CD4-positive, alpha-beta T cell treated with Interferon alpha-2 for 1 hour (primary cell): ENCODE measurements at places on chromosomes 5 and 9.
A peak's percentile ranks its signal among the peaks of the same experiment; 100 is the strongest.

GRCh38 chr5:77662635-77663034 lies 24.1 kb upstream of the OTP start:
- no peak for DNase-seq

DNA sequence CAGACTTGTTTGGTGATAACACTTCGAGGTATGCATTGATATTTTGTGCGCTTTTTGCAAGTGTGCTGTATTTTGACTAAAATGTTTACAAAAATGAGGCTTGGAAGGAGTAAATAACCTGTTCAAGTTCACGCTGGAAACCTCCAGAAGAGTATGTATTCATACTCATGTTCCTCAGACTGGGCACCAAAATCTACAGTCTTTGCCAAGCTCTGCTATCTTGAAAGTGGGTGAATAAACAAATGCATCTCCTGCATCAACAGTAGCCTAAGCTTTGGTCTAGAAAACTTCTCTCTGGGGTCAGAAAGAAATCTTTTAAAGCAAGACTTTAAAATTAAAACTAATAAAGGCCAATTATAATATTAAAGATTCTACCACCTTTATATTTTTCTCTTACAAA lies 157.9 kb downstream of the TRPM3 start:
- DNase-seq, result no peak

DNA sequence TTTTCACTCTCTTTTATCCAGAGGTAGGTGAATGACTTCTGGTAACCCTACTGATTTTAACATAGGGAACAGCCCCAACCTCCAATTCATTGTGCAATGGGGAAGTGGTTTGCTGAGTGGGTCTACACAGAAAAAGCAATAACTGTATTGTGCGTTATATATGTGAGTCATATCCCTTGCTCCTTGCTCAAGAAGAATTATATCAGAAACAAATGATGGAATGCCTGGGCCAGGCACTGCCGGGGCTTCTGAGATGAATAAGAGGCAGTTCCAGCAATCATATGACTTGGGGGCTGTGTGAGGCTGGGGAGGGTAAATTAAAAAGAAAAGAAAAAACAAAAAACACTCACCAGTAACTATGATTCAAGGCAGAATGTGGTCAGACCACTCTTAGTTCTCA lies 79.2 kb upstream of the ABCA1 start:
- DNase-seq, result peak; percentile 61

DNA sequence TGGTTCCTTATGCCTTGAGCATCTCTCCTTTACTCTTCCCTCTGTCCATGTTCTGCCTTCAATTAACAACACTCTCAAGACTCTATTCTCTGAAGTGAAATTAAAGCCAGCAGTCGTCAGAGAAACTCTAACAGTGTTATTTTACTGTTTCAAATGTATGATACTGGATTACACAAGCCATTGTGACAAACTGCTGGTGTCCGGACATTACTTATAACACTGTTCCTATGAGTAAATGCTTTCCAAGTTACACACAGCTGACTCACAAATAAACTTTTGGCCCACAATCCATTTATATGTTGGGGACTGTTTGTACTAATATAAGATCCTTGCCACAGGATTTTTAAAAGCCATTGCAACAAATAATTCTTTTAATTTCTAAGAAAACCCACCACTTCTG lies 63.2 kb upstream of the GHR start:
- DNase-seq, result no peak

DNA sequence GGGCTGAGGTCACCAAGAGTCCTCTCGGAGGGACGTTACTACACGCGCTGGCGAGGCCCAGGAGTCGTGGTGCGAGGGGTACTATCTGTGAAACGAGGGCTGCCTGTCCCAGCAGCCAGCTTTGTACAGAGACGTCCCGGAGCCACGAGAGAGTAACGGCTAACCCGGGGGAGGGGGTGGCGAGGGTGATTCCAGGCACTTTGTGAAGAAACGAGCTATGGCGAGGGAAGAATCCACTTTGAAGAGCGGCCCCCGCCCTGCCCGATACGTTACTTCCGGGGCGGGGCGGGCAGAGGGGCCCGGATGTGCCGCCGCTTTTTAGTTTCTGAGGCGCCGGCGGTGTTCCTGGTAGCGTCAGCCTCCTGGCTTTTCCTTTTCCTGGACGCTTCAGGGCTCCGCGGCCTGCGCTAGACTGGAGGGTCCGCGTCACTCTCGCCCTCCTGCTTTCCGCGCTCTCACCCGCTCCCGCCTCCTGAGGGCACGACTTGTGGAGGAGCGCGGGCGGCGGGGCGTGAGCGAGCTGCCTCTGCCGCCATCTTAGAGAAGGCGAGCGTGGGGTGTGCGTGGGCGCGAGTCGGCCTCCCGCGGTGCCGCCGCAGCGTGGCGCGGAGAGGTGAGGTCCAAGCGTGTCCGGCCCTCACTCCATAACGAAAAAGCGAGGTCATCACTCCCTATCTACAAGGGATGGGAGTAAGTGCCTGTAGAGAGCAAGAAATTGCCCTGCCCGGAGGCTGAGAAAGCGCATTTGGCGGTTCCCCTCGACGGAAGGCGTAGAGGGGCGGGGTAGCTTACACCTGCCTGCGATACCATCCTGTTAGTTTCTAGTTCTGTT lies 580 bp upstream of the RFX3 start:
- DNase-seq, result peak; percentile 88

GRCh38 chr5:154313360-154314017 lies 123.0 kb downstream of the GALNT10 start:
- no peak for DNase-seq

DNA sequence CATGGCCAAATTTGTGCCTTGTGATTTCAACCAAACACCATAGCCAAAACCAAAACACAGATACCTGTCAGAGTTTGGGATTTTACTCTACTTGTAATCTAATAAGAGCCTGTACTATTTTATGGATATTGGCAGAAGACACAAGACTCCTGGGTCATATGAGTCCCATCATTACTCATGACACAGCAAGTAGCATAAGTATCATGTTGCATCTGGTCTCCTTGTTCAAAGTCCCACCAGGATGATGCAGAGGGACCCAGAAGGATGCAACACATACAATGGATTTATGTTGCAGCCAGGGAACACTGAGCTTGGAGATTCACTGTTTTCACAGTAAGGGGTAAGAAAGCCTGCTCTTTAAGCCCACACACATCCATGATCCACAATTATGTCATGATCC lies 13.2 kb upstream of the ACO1 start:
- DNase-seq, result no peak
